Aorta (tissue), 5 donors: ENCODE measurements at places on chromosomes 1 and 21. TPM values are rescaled to one million over a fixed set of nuclear protein-coding genes. Genes with fewer than 3 reads are reported as not detected.

DNA sequence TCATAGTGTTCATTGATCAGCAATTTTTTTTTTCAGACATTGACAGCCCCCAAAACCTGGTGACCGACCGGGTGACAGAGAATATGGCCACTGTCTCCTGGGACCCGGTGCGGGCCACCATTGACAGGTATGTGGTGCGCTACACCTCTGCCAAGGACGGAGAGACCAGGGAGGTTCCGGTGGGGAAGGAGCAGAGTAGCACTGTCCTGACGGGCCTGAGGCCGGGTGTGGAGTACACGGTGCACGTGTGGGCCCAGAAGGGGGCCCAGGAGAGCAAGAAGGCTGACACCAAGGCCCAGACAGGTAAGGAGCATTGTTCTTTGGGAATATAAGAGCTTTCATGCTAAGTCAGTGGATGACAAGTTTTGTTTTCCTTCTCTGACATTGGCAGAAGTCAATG is 49.3 kb downstream of the TNN start:
- no peak for DNase-seq

DNA sequence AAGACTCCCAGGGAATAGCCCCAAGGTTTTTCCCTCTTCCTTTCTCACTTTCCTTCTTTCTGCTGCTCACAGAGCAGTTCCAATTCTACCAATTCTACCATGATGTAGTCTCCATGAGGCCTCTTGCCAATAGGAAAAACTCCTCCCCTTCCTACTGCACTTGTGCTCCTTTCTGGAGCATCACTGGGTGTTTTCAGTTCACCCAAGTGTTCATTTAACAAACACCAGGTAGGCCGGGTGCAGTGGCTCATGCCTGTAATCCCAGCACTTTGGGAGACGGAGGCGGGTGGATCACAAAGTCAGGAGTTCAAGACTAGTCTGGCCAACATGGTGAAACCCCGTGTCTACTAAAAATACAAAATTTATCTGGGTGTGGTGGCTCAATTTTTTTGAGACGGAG is 26.6 kb upstream of the H3-3A start:
- no peak for DNase-seq

Gene SELENBP1
- total RNA-seq: 66.3 TPM

- no peak for DNase-seq
Measured at GRCh38 chr1:86146566-86146965, 10.0 kb downstream of the COL24A1 start.

DNA sequence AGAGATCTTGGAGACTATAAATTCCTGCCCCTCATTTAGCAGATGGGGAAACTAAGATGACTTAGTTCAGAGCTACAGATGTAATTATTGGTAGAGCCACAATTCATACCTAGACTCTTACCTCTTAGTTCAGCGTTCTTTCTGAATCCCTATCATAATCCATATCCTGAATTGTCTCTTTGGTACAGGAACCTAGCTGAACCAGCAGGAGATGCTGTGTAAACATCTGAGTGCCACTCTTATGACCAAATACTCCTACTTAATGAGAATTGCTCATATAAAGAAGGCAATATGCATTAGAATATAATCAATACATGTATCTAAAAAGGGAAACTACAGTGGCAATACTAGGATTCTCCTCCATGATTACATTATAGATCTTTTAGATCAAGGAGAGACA is 459.0 kb downstream of the SIPA1L2 start:
- DNase-seq: no peak

Gene TDRD10
- 3.8 TPM for total RNA-seq

Gene LRRC3
- 5.3 TPM for total RNA-seq

Gene RAP1GAP
- 0.58 TPM for total RNA-seq

Gene TACSTD2
- 4.6 TPM for total RNA-seq

DNA sequence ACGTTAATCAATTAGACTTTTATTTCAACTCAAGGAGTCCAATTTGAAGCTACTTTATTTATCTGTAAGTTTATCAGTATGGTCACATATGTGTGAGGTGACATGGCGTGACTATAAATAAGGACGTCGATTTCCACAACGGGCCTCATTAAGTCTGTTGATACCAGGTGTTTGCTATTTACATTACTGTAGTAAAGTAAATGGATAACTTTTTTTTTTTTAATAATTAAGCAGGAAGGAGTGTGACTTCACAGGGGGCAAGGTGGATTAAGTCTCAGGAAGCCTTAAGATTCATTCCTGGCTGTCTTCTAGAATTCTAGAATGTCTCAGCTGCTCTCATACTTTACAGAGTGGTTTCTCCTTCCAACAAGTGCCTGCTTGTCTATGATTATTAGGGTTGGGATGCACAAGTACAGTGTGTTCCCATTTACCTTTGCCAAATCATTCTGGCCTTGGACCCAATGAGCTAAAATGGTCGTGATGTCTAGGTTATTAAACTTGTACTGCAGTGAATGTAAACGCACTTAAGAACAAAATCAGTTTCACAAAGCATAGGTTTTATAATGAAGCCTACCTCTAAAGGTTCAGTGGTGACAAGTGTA is 15.5 kb downstream of the MAP3K7CL start:
- no peak for DNase-seq
